ENCODE measurements at places on chromosomes 2 and 18. TPM values are rescaled to one million over a fixed set of nuclear protein-coding genes. Genes with fewer than 3 reads are reported as not detected.

DNA sequence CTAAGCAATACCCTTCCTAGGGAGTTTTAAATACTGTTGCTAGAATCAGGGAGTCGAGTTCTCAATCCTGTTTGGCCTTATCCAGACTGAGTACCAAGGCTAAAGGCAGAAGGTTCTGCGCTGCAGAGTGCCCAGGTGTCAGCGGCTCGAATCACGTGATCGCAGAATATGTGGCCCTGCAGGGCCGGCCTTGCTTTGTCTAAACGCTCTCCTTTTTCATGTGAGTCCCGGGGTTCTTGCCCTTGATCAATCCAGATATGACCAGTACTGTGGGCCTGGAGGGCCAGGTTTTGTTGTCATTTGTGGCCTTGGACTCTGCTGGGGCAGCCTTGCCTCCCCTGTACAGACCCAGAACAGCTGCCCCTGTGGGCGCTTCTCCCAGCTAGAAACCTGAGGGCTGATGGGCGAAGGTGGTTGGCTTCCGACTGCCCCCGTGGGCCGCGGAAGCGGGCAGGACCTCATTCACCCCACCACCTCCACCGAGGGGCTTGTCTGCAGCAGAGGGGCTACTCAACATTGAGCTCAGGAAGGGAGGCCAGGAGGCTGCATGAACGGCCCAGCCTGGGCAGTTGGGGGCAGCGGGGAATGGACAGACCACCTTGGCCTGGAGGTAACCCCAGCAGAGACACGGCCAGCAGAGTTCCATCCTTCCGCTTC, 225.0 kb downstream of the ALPK2 start:
- no peak for DNase-seq

DNA sequence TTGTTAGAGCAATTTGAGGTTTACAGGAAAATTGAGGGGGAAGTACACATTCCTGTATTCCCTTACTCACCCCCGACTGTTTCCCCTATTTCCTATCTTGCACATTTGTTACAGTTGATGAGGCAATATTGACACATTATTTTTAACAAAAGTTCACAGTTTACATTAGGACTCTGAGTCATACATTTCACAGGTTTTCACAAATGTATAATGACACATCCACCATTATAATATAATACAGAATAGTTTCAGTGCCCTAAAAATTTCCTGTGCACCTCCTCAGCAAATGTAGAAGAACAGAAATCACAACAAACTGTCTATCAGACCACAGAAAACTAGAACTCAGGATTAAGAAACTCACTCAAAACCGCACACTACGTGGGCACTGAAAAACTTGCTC, 160.6 kb upstream of the RMP24 start:
- no peak for DNase-seq

DNA sequence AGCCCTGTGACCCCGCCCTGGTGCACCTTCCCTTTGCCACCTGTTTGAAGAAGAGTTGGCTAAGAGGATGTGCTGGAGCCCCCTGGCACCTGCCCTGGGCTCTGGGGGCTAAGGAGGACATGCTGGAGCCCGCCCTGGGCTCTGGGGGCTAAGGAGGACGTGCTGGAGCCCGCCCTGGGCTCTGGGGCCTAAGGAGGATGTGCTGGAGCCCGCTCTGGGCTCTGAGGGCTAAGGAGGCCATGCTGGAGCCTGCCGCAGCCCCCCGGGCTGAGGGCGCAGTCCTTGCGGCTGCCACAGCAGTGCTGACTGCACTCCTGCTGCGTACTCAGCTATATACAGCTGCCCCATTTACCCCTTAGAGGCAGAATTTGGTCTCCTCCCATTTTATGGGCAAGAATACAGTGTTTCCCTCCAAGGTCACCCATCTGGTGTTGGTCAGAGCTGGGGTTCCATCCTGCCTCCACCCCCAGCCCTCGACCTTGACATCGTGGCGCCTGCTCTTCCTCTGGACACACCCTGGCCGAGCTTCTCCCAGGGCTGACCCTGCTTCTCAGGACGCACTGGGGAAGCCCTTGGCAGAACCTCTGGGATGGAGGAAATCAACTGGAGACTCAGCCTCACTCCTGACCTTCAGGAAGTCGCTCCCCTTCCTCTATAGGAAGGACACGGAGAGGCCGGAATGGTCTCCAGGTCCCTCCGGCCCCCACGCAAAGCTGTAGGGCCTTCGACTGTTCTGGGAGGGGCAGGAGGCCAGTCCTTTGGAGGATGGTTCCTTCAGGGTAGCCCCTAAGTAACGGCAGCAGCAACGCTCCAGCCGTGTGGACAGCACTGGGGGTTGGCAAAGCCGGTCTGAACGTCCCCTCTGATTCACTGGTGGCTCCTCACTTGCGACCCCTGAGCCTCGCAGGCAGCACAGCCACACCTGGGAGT, 65.0 kb upstream of the HPCAL1 start:
- no peak for DNase-seq

Gene DLX1
- 1.3 TPM for total RNA-seq

Gene NOL4
- total RNA-seq = 3.6 TPM

Measured in prostate gland (tissue), 2 donors.